ENCODE measurements at places on chromosomes 11 and 22.

GRCh38 chr11:29482510-29482909 is 534.3 kb downstream of the KCNA4 start:
- no peak for DNase-seq

DNA sequence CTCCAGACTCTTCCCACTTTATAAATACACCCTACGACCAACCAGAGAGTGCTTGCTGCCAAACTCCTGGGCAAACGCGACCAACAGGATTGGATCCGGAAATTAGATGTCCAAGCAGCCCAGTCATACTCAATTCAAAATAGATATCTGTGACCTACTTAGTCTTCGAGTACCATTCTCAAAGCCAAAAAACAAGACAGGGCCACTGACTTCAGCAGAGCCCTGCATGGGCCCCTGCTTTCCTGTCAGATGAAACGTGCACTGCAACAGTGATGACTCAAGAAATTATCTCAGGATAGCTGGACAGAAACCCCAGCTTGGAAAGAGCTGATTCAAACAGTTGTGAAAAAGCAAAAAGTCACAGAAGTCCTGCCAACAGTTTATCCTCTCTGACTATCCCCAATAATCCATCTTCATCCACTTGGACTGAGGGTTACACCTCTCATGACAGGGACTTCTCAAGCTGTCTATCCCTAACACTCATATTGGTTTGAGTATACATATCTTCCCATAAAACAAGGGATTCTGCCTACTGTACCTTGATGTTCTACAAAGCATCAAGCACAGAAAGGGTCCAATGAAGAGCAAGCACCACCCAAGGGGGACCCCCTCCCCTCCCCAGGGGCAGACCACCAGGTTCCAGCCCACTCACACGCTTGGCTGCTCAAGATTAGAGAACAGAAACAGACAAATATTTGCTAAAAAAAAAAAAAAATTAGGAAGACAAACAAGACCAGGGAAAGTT is 17.4 kb downstream of the SMCO4 start:
- no peak for DNase-seq

DNA sequence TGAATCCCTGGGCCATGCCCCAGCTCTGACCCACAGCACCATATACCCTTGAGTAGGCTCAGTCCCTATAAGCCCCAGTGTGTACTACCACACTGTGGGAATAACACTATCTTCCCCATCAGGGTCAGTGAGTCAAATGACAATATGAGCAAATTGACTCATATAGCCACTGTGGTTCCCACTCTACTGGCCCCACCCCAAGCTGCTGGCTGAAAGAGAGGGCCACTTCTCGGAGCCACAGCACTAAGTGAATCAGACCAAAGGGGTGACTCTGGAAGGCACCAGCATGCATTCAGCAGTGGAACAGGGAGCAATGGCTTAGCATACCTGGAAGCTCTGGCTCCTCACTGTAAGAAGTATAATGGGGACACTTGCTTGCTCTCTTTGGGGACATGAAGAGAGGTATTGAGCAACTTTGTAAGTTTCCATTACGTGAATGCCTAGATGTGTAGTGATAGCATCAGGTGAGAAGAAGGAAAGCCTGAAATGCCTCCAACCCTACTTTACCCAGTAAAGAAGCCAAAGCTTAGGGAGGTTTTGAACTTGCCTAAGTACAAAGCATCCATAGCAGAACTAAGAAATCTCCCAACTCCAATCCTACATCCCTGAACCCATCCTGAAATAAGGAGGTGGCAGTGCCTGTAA is 13.5 kb downstream of the CD59 start:
- no peak for DNase-seq

- no peak for DNase-seq
Measured at GRCh38 chr11:14036469-14036868, 73.9 kb downstream of the SPON1 start.
